NCI-H1694 treated with DMSO at 0.1 percent for 48 hours (cell line): ENCODE measurements at places on chromosomes 13 and 19.

GRCh38 chr13:75550159-75550567 is 572 bp downstream of the UCHL3 start:
- no peak for DNase-seq

DNA sequence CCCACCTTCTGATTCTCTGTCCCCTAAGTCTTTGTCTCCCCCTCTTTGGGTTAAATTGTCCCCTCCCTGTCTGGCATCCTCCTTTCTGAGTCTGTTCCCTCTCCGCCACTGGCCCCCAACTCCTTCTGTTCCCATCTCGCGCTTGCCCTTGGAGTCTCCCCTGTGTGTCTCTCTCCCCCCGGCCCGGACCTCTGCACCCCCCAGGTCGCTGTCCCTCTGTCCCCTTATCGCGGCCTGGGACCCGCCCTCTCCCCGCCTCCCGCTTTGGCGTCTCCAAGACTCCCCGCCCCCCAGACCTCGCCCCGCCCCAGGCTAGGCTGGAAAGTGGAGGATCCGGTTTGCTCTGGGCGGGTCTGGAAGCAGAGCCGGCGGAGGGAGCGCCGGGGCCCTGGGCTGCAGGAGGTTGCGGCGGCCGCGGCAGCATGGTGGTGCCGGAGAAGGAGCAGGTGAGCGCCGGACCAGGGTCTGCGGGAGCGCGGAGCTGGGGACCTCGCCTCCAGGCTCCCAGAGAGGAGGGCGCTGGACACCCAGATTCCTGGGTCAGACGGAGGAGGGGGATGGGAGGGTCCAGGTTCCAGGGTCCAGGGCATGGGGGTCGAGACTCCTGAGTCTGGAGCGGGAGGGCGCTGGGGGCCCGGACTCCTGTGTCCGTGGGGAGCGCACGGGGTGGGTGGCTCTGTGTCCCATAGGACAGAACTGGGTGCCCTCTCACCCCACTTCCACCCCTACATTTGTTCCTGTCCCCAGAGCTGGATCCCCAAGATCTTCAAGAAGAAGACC is at the start of gene TRPM4:
Gene TRPM4 (plus strand): TSS at position 348 of the 780 bp plus-strand sequence. CDS start 75 bp downstream, at position 423.
- peak; percentile 29 for DNase-seq

DNA sequence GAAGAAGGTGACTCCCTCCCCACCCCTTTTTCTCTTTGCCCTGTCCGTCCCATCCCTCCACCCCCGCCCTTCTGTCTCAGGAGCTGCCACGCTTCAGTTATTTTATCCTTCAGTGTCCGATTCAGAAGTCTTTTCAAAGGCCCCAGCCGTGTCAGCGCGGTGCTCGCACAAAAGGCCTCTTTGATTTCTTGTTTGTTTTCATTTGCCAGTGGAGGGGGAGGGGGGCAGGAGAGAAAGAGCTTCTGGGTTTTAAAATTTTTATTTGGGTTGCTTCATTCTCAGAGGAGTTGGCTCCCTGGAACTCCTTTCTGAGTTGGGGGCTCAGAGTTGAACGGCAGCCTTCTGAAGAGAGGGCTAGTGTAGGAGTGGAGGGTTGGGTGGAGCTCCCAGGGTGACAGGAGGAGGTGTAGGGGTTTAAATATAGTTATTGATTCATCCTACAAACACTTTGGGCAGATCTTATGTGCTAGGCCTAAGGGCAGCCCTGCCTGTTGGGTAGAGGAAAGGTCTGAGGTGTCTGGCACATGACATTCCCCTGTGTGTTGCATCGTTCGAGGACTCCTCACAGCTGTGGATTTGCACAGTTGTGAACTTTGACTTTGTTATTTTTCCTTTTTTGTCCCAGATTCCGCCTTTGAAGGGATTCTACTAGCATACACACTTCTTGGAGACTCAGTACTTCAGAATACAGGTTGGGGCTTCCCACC is 36.8 kb downstream of the NFIX start:
- no peak for DNase-seq

DNA sequence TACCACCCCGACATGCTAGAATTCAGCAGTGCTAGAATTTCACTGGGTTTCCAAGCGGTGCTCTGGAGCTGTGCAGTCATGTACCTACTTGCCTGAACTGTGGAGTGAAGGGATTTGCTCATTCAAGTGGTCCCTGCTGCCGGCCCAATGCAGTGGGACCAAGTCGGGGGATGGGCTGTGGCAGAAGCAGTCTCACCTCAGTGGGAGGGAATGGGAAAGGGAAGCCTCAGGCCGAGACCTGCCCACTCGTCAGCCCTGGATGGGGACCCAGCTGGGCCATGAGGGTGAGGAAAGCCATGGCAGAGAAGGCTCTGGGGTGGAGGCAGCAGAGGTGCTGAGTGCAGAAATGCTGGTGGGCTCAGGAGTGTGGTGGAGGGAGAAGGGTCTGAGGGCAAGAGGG is 14.9 kb downstream of the KLHL26 start:
- DNase-seq = peak; percentile 57

- DNase-seq = no peak
These were observed 17.3 kb upstream of the ERCC1 start for GRCh38 chr19:45440873-45441654.

DNA sequence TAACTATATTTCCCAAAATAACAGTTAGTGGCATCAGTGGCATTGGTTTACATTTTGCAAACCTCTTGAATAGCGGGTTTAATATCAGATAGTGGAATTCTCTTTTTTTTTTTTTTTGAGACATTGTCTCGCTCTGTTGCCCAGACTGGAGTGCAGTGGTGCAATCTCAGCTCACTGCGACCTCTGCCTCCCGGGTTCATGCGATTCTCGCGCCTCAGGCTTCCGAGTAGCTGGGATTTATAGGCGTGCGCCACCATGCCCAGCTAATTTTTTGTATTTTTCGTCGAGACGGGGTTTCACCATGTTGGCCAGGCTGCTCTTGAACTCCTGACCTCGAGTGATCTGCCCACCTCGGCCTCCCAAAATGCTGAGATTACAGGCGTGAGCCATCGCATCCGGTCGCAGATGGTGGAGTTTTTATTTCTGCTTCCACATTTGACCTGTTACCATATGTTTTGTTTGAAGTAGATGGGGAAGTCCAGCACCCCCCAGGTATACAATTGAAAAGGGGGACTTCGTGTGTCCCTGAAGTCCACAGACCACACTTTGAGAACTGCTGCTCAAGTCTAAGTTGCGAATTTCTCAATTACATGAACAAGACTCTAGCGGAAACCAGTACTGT is 40.5 kb upstream of the XPO4 start:
- no peak for DNase-seq

DNA sequence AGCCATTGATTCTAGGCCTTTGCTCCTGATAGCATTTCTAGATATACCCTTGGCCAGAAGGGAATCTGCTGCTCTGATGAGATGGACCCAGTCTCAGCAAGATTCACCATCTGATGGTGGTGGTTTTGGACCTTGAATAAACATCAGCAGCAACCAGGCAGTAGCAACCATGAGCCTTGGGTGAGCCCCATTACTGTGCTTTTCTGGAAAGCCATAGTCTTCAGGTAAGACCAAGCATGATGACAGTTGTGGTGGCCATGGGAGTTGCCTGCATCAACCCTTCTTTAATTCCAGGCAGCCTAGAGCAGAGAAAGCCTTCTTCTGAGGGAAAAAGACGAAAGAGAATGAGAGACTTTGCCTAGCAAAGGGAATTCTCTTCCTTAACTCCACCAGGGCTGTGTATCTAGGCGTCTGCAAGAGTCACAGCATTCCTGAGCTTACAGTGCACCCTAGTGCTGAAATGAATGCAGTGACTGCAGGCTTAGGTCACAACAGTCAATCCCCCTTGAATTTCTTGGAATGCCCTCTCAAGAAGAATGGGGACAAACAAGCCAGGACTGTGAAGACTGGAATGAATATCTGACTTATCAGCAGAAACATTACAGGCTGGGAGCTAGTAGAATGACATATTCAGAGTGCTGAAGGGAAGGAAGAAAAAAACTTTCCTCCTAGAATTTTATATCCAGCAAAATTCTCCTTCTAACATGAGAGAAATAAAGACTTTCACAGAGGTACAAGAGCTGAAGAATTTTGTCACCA is 942.4 kb upstream of the PCDH20 start:
- no peak for DNase-seq

DNA sequence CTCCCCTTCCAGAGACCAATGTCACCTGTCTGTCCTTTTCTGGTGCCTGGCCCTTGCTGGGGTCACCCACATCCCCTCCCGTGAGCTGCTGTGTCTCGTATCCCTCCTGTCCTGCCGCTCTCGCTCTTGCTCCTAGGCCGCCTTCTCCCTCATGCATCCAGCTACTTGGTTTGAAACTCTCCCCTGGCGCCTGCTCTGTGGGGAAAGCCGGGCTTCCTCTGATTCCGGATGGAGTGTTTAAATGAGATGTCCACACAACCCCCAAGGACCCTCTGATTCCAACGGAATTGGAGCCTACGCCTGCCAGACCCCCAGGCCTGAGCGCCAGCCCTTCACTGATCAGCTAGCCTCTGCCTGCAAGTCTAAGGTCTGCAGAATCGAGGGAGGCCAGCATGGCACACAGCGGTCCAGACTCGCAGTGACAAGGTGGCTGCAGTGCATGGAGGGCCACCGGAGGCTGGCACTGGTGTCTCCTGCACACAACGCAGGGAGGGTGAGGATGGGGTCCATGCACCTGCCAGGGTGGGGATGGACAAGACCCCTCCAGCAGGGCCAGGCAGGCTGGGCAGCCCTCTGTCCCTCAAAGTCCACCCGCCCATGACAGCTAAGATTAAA is 47.2 kb downstream of the RFX2 start:
- no peak for DNase-seq

DNA sequence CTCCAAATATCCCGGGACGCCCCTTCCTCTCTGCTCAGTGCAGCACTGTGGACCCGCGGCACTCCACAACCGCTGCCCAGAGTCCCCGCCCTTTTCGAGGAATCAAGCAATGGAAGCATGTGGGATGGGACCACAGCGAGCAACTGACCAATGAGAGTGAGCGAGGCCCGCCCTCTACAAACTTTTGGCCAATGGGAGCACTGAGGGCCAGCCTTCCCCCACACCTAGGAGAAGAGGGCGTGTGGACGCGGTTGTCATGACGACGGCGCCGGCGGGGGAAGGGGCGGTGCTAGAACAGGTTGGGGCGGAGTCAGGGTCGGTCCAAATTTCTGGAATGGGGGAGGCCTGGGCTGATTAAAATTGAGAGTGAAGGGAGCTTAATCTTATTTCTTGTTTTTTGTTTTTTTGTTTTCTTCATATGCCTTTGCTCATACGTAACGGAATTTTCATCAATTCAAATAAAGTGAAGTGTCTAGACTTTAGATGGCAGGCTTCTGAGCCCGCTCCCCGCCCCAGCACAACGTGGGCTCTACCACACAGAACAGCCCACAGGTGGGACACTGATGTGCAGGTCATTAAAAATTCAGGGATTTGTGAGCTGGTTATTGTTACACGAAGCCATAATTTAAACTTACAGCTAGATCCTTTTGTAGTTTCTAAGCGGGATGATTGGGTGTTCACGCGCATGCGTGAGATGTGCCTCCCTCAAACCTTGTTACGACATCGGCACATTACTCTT is at the start of gene DNAAF3:
Gene DNAAF3 (minus strand): TSS at position 84 of the 739 bp plus-strand sequence. CDS start 200 bp downstream, outside the sequence.
- peak; percentile 95 for DNase-seq

DNA sequence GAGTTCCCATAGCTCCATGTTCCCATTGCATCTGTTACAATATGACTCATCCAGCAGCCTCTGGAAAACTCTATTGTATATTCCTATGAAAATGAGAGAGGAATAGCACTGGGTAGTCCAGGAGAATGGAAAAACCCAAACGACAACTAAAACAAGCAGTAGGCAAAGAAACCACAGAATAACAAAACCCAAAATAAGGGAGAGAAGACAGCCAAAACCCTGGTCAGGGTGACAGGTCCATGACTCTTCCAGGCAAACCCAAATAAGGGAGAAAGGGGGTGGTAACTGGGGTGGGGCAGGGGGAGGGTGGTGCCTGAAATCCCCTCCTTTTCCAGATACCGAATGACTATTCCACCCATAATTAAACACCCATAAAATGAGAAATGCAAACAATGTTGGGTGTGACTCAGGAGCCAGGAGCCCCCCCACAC is 4.0 kb upstream of the ZNF8 start:
- DNase-seq = no peak

DNA sequence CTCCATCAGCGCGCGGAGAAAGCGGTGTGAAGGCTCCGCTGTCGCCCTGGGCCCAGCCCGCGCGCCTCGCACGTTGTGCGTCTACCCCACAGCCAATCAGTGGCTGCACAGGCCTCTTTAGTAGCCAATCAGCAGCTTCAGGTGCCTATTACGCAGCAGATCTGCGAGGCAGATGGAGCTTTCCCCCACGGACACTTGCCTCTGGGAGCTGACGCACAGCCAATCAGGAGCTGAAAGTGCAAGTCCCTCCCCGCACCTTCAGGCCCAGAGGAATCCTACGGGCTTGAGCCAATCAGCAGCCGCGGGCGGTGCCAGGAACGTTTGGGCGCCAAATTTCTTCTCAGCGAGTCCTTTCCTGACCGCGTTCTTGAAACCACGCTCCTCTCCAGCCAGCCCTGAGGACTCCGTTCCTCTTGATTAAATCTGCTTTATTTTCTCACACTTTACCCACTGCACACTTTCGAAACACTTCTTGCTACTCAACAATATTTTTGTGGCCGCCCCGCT is 39.9 kb downstream of the SIGLEC7 start:
- no peak for DNase-seq

- DNase-seq = no peak
These were observed 17.9 kb downstream of the COG3 start for GRCh38 chr13:45482571-45483173.

DNA sequence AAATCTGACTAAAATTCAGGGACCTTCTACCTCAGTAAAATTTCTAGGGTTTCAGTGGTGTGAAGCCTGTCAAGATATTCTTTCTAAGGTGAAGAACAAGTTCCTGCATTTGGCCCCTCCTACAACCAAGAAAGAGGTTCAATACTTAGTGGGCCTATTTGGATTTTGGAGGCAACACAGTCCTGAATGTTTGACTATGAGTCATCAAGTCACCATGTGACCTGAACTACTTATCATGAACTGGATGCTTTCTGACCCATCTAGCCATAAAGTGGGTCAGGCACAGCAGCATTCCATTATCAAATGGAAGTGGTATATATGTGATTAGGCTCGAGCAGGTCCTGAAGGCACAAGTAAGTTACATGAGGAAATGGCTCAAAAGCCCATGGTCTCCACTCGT is 163.0 kb upstream of the IRS2 start:
- no peak for DNase-seq

DNA sequence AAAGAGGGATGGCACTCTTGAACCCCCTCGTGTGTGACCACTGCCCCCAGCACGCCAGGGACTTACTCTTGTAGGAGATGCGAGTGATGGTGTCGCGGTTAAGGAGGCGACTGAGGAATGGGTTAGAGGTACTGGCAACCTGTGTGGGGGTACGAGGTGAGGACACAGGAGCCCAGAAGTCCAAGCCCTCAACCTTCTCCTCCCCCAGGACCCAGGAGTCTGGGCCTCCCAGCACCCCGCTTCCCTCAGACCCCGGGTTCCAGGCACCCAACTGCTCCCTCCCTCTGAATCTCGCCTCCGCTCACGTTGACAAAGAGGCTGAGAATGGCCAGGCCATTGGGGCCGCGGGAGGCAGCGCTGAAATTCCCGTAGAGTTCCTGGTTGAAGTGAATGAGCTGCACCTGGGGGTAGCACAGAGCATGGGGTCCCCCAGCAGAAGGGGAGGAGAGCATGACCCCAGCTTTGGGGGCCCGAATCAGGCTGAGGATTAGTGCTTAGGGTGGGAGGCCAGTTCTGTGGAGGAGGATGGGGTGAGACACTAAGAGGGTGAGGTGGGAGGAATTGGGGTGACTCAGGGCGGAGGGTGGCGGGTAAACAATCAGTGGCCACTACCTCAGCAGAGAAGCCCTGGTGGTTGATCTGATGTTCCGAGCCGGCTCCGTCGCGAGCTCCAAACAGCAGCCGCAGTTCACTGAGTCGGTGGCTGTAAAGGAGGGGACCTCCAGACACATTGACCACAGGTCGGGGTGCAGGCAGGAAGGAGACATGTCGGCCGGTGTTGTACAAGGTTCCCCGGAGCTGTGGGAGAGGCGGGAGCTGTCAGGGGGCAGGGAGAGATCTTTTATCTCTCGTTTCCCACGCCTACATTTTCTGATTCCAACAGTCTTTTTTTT is 2.5 kb upstream of the DBP start:
- DNase-seq = no peak
